ENCODE measurements at places on chromosomes 2 and 18.

GRCh38 chr2:207903236-207903635 is 122.1 kb downstream of the PLEKHM3 start:
- DNase-seq, result no peak

GRCh38 chr18:77102259-77103040 is 30.1 kb downstream of the MBP start:
- DNase-seq, result no peak

GRCh38 chr2:98507891-98508708 is 63.4 kb downstream of the INPP4A start:
- DNase-seq, result no peak

DNA sequence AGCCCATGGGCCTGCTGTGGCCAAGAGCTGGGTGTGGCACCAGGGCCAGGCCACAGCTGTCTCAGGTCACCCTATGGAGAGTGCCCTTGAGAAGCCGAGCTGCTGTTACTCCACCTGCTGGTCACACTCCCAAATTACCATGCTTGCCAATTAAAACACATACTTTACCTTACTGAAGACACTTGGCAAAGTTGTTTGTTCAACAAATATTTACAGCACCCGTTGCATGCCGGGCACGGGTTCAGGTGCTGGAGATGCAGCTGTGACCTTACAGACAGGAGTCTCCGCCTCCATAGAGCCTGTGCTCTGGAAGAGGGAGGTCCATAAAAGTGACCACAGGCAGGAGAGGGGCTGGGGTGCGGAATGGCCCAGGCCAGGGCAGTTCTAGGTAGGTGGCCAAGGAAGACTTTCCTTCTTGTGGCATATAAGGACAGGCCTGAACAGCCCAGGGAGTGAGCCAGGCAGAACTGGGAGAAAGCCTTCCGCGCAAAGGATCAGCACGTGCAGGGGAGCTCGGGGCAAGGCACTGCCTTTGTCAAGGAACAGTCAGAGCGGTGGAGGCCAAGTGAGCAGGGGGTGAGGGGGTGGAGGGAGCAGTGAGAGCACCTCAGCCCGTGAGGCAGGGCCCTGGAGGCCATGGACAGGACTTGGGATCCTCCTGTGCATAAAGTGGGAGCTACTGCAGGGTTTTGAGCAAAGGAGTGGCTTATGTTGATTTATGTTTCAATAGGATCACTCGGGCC is 23.6 kb upstream of the RBM44 start:
- peak; percentile 55 for DNase-seq

DNA sequence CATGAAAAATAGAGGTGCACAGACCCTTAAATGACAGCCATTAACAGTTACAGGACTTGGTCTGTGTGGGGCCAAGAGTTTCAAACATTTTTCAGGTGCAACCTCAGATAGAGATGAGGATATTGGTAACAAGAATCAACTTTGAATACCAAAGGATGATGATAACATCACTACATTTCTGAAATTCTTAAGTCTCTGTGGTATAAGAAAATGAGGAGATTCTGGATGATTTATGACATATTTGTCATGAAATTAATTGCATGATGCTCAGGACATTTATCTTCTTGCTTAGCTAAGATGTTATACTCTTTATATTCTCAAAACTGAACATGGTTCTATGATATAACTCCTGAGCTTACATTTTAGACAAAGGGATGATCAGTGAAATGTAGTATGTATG is 471.8 kb upstream of the CWC22 start:
- DNase-seq, result no peak

GRCh38 chr2:239376351-239376750 is 24.5 kb downstream of the HDAC4 start:
- DNase-seq, result no peak

- no peak for DNase-seq
Measured at GRCh38 chr18:57149531-57149930, 2.6 kb downstream of the BOD1L2 start.

DNA sequence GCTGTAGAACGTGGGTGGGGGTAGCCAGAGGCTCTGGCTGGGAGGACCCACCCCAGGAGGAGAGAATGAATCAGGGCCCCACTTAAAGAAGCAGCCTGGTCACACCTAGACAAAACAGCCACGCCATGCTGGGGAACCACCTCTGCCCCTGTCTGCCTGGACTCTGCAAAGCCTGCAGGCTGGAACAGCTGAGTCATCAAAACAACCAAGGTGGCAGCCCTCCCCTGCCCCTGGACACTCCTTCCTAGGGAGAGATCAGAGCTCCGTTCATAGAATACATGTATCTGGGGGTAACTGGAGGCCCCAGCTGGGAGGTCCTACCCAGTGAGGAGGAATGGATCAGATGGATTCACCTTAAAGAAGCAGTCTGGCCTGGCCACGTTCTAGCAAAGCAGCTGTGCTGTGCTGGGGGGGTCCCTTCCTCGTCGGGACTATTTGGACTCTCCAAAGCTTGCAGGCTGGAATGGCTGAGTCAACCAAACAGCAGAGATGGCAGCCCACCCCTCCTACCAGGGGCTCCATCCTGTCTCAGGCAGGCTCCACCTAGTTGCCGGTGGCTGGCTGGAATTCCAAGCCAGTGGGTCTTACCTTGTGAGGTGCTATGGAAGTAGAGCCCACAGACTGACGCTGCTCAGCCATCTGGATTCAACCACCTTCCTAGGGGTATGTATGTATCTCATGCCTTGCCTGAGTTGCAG is 50.5 kb upstream of the NT5C1B start:
- no peak for DNase-seq

GRCh38 chr2:148484066-148484465 is 160.5 kb upstream of the EPC2 start:
- DNase-seq, result no peak

All from nephron progenitor cell (in vitro differentiated cells).